Sigmoid colon (tissue), 7 donors: ENCODE measurements at places on chromosomes 2 and 18. TPM values are rescaled to one million over a fixed set of nuclear protein-coding genes. Genes with fewer than 3 reads are reported as not detected.

DNA sequence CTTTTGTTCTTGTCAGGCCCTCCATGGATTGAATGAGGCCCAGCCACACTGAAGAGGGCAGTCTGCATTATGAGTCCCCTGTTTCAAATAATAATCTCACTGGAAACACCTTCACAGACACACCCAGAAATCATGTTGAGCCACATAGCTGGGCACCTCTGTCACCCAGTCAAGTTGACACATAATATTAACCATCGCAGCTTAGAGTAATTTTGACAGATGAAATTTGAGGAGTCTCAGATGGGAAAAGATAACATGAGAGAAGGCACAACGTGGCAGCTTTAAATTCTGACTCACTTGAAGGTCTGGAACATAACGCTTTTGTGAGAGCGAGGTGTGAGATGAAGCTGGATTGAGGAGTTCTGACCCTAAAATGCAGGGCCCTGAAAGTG lies 70.9 kb upstream of the TMEM87B start:
- peaks cover 9% of the 10 kb centered on the region for H3K36me3 ChIP-seq
- no peak overlapping the region for H3K27ac ChIP-seq
- no peaks in the 10 kb centered on the region for H3K4me1 ChIP-seq
- no peaks in the 10 kb centered on the region for H3K27me3 ChIP-seq

CENPA gene
- not detected for total RNA-seq

CDKL4 gene
- total RNA-seq = 3.3 TPM

- no peak for DNase-seq
- H3K4me1 ChIP-seq = no peaks in the 10 kb centered on the region
- no peak overlapping the region for H3K4me3 ChIP-seq
- H3K36me3 ChIP-seq = no peaks in the 10 kb centered on the region
These were observed 54.5 kb upstream of the SPAG16 start for GRCh38 chr2:213229814-213230213.

GRCh38 chr2:98026927-98027522 lies 31.3 kb upstream of the TMEM131 start:
- no peak overlapping the region for H3K4me3 ChIP-seq
- no peak overlapping the region for H3K27ac ChIP-seq
- H3K36me3 ChIP-seq = no peaks in the 10 kb centered on the region
- no peaks in the 10 kb centered on the region for H3K4me1 ChIP-seq
- no peak for DNase-seq

HOXD9 gene
- 10.6 TPM for total RNA-seq

- H3K4me1 ChIP-seq = no peaks in the 10 kb centered on the region
- no peaks in the 10 kb centered on the region for H3K36me3 ChIP-seq
- H3K27me3 ChIP-seq = no peaks in the 10 kb centered on the region
- H3K4me3 ChIP-seq = no peak overlapping the region
- no peak for DNase-seq
These were observed 850.4 kb upstream of the SALL3 start for GRCh38 chr18:78129260-78129659.

GRB14 gene
- 19.8 TPM for total RNA-seq

DNA sequence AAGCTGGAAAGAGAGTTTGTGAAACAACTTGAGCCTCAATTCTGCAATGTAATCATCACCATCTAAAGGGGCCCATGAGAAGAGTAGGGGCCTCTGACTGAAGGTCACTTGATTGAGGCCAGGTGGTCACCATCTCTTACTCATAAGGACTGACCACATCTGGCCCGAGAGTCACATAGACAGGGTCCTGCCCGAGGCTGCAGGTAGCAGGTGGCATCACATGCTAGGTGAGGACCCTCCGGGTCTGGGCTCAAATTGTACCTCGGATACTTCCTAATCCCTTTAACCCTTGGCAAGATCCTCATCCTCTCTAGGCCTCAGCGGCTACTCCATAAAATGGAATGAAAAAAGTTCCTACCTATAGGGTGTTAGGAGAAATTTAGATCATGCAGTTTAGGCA lies 16.7 kb downstream of the FHL2 start:
- H3K4me3 ChIP-seq = no peak overlapping the region
- DNase-seq = no peak
- peaks cover 69% of the 10 kb centered on the region for H3K36me3 ChIP-seq
- H3K27ac ChIP-seq = no peak overlapping the region
- H3K4me1 ChIP-seq = no peaks in the 10 kb centered on the region

DNA sequence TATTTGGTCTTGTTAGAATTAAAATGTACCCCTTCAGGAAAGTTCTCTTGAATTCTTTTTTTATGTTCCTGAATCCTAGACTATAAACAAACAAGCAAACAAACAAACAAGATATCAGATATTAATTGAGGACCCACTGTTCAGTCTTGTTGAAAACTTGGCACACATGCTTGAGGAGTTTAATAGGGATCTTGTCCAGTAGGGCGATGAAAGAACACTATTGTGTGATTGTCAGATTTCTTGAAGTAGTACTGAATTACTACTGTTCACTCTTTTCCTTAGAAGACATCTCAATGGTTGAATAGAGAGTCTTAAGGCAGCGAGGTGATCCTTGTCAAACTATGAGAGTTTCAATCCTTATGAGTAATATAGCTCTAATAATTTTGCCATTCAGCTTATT lies 130.2 kb downstream of the PTPRM start:
- H3K36me3 ChIP-seq = no peaks in the 10 kb centered on the region
- H3K4me3 ChIP-seq = no peak overlapping the region
- no peak overlapping the region for H3K27ac ChIP-seq
- no peak for DNase-seq
- no peaks in the 10 kb centered on the region for H3K4me1 ChIP-seq
- H3K27me3 ChIP-seq = no peaks in the 10 kb centered on the region

ZNF24 gene
- 48.9 TPM for total RNA-seq

DSC3 gene
- 0.49 TPM for total RNA-seq

GRCh38 chr2:63320669-63321068 lies 267.6 kb downstream of the WDPCP start:
- no peaks in the 10 kb centered on the region for H3K36me3 ChIP-seq
- H3K27me3 ChIP-seq = no peaks in the 10 kb centered on the region
- H3K4me3 ChIP-seq = no peak overlapping the region
- H3K27ac ChIP-seq = no peak overlapping the region
- DNase-seq = no peak

GRCh38 chr2:225091336-225091735 lies 49.1 kb upstream of the DOCK10 start:
- no peaks in the 10 kb centered on the region for H3K27me3 ChIP-seq
- no peaks in the 10 kb centered on the region for H3K4me1 ChIP-seq
- H3K27ac ChIP-seq = no peak overlapping the region
- H3K36me3 ChIP-seq = no peaks in the 10 kb centered on the region
- H3K4me3 ChIP-seq = no peak overlapping the region
- DNase-seq = no peak

ZNF385B gene
- 2.8 TPM for total RNA-seq

EPHA4 gene
- total RNA-seq = 50.7 TPM

DNA sequence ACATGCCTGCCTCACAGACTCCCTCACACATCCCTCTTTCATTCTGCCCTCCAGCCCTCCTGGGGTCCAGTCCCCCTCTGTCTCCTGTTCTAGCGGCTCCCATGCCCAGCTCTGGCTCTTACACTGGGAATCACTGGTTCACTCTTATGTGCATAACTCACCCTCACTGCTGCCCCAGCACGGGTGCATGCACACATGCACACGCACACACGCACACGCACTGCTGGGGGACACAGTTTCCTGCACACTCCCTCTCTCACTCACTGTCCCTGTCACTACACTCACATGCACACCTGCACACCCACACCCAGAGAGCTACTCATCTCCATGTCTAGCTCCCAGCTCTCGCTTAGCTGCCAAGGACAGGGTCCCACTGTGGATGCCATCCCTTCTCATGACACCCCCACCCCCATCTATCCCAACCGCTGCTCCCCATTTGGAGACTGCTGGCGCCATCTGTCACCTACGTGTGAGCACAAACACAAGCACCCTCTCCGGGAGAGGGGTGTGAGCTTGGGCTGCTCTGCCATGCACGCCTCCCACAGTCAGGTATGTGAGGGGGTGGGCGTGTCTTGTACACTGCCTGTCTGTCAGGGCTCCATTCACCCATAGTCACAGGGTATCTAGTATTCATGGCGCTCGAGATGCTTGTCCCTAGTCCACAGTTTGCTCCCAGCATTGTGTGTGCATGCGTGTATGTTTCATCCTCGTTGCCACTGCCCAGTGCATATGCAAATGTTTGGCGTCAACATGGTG lies 1.8 kb downstream of the ASIC4 start:
- H3K36me3 ChIP-seq = no peaks in the 10 kb centered on the region
- no peak for DNase-seq
- no peak overlapping the region for H3K27ac ChIP-seq
- H3K4me3 ChIP-seq = no peak overlapping the region
- peaks cover 9% of the 10 kb centered on the region for H3K4me1 ChIP-seq

DNA sequence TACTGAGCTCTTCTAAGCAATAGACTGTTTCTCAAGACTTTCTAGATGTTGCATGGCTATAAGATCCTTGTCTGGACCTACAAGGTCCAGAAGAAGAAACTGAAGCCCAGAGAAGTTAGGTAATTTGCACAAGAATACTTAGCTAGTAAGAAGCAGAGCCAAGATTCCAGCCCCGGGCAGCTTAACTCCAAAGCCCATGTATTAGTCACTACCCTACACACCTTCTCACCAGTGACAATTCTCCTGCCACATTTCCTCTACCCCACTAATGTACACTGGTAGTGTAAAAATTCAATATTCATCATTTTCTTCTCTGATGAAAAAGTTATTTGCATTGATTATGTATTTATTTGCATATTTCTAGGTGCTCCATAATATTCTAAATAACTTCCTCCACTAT lies 95.5 kb upstream of the CREB1 start:
- no peaks in the 10 kb centered on the region for H3K27me3 ChIP-seq
- H3K36me3 ChIP-seq = no peaks in the 10 kb centered on the region
- no peaks in the 10 kb centered on the region for H3K4me1 ChIP-seq
- no peak overlapping the region for H3K4me3 ChIP-seq
- DNase-seq = no peak

DNA sequence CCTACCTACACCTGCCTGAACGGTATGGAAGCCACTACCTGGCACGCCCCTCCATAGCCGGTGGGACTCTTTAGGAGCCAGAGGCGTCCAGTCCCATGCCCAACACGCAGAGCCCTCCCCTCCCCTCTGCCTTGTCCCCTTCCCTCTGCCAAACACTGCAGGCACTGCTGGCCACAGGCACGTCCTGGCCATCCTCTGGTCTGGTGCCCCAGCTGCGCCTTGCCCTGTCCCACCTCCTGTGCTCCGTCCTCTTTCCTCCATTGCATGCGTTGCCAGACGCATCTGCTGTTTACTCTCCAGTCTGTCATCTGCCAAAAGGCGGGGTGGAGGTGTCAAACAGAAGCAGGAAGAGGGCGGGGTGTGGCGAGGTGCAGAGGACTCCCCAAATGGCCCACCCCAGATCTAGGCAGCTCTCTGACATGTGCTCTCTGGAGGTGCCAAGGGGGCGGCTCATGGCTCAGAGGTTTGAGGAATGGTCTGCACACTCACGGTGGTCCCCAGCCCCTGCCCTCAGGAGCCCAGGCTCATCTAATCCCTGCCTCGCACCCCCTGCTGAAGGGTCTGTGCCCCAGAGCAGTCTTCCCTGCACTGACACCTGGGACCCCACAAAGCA lies 45.1 kb downstream of the HS6ST1 start:
- H3K27ac ChIP-seq = no peak overlapping the region
- H3K4me3 ChIP-seq = no peak overlapping the region
- H3K36me3 ChIP-seq = no peaks in the 10 kb centered on the region
